Hepatic stellate cell (primary cell): ENCODE measurements at places on chromosomes 11 and 22.

GRCh38 chr11:92790926-92791616 is 178.4 kb upstream of the MTNR1B start:
- DNase-seq, result no peak

DNA sequence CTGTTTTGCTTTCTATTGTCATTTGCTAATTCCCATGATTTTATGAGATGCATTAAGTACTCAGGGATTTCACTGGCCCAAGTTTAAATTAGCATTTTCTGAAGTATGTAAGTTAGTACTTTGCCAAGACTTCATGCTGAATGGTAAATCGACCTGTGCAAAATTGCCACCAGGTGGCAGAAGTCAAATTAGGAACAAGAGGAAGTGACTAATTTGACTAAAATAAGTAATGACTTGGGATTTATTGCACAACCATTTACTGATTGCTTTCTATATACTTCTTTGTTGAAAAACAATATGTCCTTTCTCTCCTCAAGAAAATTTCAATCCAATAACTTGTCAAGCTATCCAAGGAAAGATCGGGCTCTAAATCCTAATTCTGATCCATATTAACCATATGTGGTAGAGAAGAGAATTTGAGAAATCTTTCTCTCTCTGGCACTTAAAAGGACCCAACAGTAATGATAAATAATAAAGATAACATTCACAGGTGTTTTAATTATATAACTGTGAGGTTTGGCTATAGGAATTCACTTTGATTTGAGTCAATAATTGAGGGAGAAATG is 253.7 kb upstream of the CHORDC1 start:
- no peak for DNase-seq

GRCh38 chr11:127194521-127194920 is 194.0 kb upstream of the KIRREL3 start:
- no peak for DNase-seq

DNA sequence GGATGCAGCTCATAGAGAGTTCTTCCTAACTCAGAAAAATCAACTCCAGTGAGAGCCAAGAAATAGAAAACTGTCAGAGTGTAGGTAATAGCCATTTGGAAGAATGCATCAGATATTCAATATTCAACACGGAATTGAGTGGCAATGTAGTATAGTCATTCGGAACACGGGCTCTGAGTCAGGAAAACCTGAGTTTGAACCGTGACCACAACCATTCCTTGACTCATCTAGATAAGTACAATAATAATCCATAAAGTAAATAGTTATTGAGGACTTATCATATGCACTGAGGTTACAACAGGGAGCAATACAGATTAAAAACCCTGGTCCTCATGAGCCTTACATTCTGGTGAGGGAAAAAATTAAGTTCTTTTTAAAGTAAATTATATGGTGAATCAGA is 62.6 kb upstream of the PHF21A start:
- no peak for DNase-seq

DNA sequence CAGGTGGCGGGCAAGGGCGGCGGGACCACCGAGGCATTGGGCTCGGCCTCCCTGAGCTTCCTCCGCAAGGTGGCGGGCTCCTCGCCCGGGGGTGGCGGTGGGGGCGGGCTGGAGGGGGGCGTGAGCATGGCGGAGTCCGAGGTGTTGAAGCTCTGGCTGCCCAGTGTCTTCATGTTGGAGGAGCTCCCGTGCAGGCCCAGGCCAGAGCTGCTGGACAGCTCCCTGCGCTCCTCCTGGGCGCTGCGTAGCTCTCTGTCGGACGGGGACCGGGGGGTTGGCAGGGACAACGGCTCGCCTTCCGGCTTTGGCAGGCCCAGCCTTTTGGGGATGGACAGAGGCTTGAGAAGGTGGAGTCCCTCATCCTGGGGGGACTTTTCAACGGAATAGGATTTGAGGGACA is 43.9 kb upstream of the BID start:
- no peak for DNase-seq

DNA sequence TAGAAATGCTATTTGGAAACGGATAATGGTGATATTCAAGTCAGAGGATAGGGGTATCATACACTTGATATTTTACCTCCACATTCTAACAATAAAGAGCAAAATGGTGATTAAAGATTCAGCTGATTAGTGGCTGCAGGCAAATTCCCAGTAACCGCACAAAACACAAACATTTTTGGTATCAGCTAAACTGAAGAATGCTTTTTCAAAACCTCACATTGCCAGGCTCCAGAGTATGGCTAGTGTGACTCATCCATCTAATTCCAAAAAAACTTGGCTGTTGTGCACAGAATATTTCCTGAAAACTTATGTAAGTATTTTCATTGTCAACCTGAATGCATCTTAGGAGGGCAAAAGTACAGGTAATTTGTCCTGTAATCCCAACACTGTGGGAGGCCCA is 10.9 kb downstream of the SRPRA start:
- peak; percentile 42 for DNase-seq

DNA sequence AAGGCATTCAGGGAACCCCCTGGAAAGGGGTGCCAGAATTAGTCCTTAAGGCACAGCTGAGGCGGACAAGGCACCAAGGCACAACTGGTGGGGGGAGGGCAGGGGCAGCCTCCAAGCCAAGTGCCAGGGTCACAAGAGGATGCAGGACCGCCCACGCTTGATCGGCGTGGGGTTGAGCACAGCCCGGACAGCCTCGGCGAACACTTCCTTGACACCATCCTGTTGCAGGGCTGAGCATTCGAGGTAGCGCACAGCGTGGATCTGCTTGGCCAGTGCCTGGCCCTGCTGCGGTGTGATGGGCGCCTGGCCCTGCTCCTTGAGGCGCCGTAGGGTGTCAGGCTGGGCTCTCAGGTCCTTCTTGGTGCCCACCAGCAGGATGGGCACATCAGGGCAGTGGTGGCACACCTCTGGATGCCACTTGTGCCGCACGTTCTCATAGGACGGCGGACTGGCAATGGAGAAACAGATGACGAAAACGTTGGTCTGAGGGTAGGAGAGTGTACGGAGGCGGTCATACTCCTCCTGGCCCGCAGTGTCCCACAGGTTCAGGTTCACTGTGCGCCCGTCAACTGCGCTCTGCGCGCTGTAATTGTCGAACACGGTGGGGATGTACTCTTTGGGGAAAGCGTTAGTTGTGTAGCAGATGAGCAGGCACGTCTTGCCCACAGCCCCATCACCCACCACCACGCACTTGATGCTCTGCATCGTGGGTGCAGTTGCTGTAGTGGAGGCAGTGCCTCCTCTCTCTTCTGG is 13.1 kb downstream of the RHOG start:
- DNase-seq, result no peak

DNA sequence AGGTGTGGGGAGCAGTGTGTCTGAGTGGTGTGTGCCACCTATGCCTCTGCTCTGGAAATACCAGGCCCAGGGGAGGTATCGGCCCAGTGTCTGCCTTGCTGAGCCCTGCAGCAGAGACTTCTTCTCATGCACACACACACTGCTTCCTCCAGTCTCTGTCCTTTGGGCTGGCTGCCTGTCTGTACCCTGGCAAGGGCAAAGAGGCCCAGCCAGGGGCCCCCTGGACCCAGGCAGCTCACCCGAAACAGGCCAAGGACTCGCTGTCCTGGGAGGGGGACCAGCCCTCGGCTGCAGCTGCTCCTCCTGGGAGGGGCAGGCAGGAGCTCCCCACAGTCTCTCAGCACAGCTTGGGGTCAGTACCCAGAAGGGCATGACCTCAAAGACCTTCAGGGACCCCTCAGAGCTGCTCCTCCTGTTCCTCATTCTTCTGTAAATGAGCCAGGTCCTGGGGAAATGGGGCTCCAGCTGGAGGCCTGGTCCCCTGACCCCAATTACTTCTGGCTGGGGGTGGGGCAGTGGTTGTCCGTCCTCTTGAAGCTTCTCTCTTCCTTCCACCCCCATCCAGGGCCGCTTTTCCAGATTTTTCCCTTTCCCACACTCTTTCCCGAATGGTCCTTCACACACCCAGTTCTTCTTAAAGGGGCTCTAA is 24.5 kb upstream of the ALX4 start:
- DNase-seq, result no peak

DNA sequence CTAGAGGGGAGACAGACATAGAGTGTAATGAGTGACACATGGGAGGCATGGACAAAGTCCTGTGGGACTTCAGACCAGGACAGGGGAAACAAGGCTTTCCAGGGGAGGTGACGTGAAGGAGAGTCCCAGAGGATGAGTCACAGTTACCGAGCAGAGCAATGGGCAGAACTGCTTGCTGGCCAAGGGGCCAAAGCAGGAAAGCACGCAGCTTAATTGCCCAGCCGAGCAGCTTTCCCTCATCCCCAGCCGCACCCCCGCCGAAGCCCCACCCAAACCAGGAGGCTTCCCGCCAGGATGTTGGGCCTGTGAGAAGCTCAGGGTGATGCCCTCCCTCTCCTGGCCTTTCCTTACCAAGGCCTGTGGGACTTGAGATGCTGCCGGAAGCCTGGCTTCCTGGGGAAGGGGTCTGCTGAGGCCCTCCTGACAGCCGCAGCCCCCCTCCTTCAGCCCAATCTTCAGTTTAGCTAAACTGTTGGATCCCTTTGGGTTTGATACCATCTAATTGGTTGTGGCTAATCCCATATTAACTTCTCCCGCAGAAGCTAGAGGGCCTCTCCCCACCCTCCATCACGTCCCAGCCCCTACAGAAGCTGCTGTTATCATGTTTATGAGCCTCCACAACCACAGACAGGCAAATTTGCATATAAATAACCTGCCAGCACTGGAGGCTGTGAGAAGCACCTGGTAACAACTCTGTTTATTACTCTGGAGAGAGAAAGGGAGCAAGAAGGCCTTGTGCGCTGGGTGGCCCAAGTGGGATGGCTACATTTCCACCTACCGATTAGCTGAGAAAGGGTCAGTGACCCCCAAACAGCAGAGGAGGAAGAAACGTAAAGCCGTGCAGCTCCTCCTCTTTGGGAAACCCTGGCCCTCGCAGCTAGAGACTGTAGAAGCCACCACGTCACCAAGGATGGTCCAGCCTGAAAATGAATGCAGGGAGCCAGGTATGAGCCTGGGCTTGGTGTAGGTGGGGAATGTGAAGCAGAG is 80.0 kb downstream of the TRIM29 start:
- no peak for DNase-seq

GRCh38 chr22:37133304-37134018 is 16.3 kb downstream of the IL2RB start:
- DNase-seq, result no peak

GRCh38 chr11:25766332-25767015 is 565.5 kb upstream of the ANO3 start:
- DNase-seq, result no peak

DNA sequence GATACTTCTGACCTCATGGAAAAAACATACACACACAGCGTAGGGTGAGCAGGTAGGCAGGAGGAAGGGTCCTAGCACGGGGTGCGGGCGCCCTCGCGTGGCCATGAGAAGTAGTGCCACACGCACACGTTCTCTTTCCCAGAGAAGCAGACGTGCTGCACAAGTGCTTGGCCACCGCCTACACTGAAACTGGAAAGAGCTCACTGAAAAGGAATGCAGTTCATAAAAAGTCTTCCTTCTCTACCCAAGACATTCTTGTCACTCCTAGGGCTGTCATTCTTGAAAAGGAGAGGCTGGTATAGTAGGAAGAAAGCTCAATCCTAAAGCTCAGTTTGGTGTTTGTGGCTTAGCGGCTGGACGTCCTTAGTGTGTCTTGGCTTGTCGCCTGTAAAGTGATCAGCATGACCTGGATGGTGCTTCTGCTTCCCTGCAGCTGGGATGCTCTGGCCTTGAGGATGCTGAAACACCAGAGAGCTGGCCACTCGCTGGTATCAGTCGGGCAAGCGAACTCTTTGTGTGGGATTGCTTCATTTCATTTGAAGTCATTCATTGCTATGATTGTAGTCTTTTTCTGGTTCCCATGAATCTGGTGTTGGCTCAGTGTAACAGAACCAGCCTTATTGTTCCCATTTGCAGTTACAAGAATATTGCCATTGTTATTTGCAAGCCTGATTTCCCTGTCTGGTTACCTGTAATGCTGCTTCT is 303.8 kb downstream of the NTM start:
- peak; percentile 82 for DNase-seq

DNA sequence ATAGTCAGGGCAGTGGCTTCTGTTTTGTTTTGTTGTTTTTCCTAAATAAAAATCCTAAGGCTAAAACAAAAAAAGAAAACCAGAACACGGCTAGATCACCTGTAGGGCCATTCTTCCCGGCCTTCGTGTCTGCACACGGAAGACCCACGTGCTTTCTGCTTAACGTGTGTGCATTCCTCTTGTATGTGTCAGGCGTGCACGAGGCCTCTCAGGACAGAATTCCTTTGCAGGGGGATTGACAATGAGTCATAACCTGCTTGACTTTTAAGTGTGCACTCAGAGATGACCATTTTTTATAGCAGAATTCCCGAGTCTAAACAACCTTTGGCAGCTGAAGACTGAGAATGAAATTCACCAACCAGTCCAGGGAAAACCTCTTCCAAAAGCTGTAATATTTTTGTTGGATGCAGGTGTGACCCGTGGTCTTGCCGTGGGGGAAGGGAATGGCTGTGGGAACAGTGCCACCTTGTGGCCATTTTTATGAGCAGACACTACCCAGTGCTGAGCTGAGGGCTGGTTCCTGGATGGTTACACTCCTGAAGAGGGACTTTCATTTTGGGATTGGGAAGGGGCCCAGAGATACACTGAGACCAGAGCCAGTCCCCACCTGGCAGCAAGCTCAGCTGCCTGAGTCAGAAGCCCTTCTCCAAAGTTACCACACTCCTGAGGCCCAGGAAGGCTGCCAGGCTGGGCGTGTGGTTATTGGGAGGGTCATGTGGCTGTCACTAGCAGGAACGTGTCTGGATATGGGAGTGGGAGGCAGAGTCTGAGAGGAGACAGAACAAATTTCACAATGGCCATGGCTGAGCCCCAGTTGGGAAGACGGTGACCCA is 35.7 kb upstream of the DKK3 start:
- DNase-seq, result peak; percentile 76

DNA sequence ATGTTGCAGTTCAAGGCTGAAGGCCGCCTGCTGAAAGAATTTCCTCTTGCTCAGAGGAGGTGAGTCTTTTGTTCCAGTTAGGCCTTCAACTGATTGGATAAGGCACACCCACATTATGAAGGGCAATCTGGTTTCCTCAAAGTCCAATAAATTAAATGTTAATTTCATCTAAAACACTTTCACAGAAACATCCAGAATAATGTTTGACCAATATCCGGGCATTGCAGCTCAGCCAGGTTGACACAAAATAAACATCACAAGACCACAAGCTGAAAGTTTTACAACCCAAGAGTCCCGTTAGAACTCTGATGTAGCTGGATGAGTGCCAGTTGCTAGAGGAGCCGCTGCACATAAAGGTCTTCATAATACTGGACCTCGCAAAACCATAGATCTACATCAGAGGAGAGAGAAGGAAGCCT is 64.9 kb upstream of the EED start:
- DNase-seq, result no peak

GRCh38 chr11:123054301-123055065 is 7.5 kb downstream of the HSPA8 start:
- DNase-seq, result peak; percentile 64

- no peak for DNase-seq
Measured at GRCh38 chr11:10798330-10798928, 10.3 kb downstream of the EIF4G2 start.

DNA sequence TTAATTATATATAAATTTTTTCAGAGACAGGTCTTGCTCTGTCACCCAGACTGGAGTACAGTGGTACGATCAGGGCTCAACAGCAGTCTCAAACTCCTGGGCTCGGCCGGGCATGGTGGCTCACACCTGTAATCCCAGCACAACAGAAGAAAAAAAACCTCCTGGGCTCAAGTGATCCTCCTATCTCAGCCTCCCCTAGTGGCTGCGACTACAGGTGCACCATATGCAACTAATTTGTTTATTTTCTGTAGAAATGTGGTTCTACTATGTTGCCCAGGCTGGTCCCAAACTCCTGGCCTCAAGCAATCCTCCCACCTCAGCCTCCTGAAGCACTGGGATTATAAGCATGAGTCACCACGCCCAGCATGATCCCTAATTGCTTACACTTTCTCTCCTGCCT is 56.1 kb upstream of the SLC35C1 start:
- DNase-seq, result no peak
